AG04449 (cell line): ENCODE measurements at places on chromosomes 5 and 9.
A peak's percentile ranks its signal among the peaks of the same experiment; 100 is the strongest.

DNA sequence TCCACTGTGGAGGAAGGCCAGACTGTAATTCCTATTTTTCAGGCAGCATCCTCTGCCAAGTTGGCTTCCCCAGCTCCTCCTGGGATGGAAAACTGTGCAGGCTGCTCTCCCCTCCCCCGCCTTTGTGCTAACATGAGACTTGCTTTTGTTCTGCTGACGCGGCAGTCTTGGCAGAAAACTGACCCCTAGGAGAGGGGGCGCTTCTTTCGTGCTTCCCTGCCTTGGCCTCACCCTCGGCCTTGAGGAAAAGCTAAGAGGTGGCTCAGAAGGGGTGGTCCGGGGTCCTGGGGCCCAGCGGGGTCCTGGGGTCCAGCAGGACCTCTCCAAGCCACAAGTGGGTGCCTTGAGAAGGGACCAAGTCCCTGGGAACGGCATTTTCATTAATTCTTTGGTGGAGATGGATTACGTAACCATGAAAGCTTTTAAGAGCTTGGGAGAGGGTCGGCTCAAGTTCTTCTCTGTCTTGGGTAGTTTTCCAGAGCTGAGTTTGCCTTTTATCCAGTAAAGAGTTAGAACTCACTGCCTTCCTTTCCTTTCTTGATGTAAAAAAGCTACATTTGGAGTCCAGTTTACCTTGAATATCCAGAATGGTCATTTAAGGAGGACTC, 51.0 kb downstream of the SH3PXD2B start:
- no peak for DNase-seq

DNA sequence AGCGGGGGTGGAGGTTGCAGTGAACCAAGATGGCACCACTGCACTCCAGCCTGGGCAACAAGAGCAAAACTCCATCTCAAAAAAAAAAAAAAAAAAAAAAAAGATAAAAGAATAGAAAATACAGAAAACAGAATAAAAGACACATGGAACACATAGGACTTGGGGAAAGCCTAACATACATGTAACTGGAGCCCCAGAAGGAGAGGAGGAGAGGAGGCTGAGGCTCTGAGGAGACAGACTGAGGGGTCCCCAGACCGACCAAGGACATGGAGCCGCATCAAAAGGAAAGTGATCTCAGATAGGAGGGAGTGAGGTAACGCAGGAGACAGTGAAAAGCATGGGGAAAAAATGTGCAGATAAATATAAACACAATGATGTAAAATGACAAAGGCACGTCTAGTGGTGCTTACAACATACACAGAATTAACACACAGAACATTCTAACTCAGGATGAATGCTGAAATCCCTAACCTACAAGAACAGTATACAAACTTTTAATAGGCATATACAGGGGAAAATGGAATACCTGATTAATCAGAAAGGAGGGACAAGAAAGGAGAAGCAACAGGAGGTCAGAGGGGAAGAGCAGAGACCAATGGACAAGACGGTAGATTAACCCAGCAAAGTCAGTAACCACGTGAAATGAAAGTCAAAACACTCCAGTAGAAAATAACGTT, 65.2 kb upstream of the UBAC1 start:
- DNase-seq: no peak

GRCh38 chr9:93064392-93065134, 6.1 kb downstream of the SUSD3 start:
- DNase-seq: no peak

DNA sequence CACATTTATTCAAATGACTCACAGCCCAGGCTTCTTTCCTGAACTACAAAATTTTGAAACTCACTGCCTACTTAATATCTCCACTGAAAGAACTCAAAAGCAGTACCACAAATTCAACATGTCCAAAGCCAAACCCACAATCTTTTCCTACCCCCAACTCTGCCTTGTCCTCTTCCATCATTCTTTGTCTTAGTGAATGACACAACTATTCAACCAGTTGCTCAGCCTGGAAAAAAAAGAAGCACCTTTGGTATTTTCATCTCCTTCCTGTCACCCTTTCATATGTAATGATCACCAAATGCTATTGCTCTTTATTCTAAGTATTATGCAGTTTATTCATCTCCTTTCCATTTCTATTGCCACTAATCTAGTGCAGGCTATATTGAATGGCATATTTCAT, 216.3 kb downstream of the TMEM232 start:
- peak; percentile 9 for DNase-seq

GRCh38 chr5:57402348-57402747, 80.3 kb downstream of the ACTBL2 start:
- DNase-seq: no peak

DNA sequence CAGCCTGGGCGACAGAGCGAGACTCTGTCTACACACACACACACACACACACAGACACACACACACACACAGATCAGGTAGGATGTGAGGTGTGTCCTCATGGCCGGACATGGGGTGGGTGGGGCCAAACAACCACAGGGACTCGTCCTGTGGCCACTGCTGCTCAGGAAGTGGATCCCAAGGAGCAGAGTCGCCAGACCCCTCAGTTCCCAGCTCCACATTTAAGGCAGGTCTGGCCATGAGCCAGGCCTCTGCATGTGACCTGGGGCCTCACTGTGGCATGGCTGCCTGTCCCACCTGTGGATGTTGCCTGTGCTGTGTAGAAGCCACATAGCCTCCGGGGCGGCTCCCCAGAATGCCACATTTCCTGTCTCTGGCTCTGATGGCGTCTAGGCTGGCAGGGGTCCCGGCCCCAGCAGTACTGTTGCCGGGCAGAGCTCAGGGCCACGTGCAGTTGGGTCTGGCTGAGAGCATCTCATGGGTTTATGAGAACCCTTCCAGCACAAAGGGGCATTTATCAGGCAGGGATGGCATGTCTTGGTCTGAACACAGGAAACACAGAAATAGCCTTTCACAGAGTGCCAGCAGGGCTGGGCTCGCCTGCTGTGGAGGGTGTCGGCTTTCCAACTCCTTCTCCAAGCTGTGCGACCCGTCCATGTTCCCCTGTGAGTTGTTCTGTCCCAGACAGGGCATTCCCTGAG, 9.9 kb upstream of the NINJ1 start:
- no peak for DNase-seq

- no peak for DNase-seq
Measured at GRCh38 chr9:104747565-104748358, at the start of gene NIPSNAP3A. NIPSNAP3A (plus strand) TSS chr9:104747683; CDS start chr9:104747793, 110 bp downstream.

DNA sequence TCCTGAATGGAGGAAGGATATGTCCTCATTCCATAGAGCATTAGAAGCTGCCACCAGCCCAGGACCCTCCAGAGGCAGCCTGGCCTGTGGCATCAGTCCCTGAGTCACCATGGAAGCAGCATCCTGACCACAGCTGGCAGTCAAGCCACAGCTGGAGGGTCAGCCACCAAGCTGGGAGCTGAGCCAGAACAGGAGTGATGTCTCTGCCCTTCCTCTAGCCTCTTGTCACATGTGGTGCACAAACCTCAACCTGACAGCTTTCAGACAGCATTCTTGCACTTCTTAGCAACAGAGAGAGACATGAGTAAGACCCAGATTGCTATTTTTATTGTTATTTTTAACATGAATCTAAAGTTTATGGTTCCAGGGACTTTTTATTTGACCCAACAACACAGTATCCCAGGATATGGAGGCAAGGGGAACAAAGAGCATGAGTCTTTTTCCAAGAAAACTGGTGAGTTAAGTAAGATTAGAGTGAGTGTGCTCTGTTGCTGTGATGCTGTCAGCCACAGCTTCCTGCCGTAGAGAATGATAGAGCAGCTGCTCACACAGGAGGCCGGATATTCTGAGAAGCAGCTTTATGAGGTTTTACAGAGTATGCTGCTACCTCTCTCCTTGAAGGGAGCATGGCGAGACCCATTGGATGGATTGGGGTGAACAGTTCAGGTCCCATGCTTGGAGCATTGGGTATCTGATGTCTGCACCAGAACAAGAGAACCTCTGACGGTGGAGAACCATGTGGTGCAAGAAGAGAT, 13.0 kb upstream of the CYFIP2 start:
- DNase-seq: no peak

DNA sequence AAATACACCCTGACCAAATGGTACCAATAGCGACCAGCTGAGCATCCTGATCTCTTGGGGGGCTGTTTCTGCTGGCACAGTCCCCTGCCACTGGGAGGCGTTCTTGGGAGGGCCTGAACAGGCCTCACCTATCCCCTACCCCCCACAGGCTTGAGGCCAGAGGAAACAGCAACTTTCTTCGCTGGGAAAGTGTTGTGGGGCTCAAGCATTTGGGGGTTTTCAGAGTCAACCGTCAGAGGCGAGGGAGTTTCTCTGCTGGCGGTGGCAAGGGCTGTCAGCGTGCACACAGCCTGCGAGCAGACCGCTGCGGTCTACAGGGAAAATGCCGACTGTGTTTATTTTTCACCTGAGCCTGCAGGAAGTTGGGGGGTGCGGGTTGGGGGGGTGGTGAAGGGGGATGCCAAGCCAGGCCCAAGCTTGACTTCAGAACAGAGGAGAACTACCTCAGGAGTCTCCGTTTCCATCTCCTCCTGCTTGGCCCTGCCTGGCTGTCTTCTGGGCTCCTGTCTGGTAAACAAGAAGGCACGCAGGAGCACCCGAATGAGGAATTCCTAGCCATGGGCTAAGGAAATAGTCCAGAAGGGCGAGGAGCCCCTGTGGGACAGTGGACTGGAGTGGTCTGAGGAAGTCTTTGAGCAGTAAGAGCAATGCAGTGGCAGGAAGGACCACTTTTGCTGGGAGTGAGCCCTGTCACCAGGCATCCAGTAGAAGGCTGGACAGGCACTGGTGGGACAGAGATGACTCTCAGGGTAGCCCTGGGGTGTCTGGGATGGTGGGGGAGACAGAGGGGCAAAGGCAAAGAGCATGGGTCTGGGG, 18.1 kb downstream of the TCF7 start:
- DNase-seq: no peak

GRCh38 chr9:565528-565927, 276.0 kb upstream of the DMRT1 start:
- no peak for DNase-seq

- DNase-seq: no peak
Measured at GRCh38 chr9:38318759-38319495, 73.6 kb upstream of the ALDH1B1 start.

- no peak for DNase-seq
Measured at GRCh38 chr5:5487585-5488360, 65.3 kb downstream of the ICE1 start.
